Activated CD4-positive, alpha-beta T cell treated with anti-CD3 and anti-CD28 coated beads, Interleukin-2, amount 50 U/mL, for 24 hours (primary cell): ENCODE measurements at places on chromosomes 3 and 15.

GRCh38 chr3:49278548-49278947, 1.5 kb upstream of the C3orf62 start:
- DNase-seq: no peak

DNA sequence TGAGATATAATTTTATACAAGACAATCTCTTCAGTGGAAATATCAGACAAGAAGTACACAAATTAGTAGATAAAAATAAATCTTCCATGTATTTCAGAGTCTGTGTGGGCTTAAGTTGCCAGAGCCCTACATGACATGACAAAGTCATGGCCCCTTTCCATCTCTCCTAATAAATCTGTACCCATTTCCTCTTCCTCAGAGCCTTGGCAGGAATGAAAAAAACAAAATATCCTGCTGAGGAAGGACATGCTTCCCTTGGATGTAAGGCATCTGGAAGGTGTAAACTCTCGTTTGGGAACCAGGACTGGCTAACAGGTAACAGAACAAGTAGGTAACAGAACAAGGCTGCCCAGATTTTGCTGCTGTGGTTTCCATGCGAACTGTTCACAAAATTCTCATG, 148.1 kb downstream of the SNRK start:
- no peak for DNase-seq

DNA sequence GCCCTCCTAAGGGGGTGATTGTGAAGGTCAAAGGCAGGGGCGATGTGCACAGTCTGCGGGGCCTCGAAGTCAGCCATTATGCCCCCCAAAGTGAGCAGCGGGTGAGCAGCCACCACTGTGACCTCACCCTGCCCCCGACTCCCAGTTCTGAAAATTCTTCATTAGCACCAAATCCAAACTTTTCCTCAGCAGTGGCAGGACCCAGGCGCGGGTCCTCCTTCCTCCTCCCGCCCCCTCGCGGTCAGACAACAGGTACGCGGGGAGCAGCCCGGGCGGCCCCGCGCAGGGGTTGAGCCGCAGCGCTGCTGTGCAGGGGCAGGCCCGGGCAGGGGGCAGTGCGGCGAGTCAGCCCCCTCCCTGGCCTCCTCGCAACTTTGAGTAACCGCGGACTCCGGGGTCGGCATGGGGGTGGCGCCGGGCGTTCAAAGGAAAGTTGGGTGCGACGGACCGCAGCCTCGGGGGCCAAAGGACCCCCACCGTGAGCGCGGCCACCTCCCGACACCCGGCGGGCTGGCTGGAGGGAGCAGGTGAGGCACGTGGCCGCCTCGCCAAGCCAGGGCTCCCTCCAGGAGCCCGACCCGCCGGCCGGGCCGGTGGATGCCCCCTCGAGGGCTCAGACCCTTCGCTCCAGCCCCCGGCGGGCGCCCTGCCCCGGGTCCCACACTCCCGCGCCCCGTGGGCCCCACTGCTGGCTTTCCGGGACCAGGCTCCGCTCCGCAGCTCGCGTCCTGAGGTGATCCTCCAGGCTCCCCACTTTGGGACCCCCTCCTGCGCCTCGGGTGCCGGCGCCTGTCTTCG, 49.4 kb upstream of the CCDC174 start:
- DNase-seq: no peak

DNA sequence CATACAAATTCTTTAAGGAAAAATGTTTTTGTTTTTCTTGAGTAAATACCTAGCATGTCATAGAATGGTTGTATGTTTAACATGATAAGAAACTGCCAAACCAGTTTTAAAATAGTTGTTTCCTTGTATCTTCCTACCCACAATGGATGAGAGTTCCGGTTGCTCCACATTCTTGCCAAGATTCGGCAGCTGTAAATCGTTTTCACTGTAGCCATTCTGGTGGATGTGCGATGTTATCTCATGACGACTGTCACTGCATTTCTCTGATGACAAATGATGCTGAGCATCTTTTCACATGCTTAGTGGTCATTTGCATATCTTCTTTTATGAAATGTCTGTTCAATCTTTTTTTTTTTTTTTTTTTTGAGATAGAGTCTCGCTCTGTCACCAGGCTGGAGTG, 36.6 kb upstream of the SH3GL3 start:
- no peak for DNase-seq

GRCh38 chr3:178456621-178457285, 79.5 kb upstream of the KCNMB2 start:
- no peak for DNase-seq

- DNase-seq: no peak
Observed at GRCh38 chr15:68552344-68552743, 26.4 kb upstream of the CORO2B start.

DNA sequence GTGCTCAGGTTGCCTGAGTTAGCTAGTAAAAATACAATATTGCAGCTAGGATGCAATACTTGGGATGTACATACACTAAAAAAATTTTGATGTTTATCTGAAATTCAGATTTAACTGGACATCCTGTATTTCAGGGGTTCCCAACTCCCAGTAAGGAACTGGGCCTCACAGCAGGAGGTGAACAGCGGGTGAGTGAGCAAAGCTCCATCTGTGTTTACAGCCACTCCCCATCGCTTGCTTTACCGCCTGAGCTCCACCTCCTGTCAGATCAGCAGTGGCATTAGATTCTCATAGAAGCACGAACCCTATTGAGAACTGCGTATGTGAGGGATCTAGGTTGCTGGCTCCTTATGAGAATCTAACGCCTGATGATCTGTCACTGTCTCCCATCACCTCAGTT, 285.1 kb upstream of the PROK2 start:
- no peak for DNase-seq

DNA sequence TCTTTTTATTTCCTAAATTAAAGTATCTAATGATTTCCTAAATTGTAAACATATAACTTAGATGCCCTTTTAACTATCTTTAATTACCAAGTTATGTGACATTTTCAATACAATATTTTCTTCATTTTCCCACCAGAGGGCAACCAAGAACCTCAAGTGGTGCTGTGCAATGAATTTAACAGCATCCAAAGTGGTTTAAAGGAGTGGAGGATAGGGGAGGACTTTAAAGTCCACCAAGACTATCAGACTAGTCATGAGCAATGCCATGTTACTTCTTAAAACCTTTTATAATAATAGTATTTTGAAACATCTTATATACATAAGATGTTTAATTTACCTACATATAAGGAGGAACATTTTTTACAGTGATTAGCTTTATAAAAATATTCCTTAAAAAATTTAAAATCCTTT, 74.4 kb downstream of the DLG1 start:
- DNase-seq: no peak

GRCh38 chr15:74451861-74452835, 8.8 kb downstream of the UBL7 start:
- DNase-seq: no peak

DNA sequence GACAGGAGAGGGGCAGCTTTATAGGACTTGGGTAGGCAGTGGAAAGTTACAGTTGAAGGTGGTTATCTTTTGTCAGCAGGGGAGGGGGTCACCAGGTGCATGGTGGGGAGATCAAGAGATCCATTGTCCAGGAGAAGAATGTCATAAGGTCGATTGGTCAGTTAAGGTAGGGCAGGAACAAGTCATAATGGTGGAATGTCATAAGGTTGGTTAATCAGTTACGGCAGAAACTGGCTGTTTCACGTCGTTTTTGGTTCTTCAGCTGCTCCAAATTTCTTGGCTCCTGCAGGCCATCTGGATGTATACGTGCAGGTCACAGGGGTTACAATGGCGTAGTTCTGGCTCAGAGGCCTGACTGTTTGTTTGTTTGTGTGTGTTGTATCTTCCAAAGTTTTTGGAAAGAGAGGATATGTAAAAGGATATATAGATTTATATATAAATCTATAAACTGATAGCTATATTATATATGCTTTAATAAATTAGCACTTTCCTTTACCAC, 565.1 kb downstream of the ZNF385D start:
- DNase-seq: no peak

DNA sequence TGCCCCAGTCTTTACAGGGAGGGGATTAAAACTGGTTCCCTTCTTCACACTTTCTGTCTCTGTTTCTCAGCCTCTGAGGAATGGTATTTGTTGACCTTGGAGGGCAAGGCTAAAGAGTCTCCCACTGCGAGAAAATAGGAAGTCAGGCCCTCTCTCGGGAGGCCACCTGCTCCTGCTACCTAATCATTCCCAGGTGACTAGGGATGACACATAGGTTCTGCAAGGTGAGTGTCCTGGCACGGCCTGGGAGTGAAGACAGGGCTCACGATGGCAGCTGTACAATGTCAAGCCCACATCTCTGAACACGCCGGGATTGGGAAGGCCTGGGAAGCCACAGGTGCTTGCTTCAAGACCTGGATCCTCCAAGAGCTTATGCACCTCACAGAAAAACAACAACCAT, 314.2 kb downstream of the NTRK3 start:
- DNase-seq: no peak

- no peak for DNase-seq
Observed at GRCh38 chr3:37793889-37794591, 67.6 kb upstream of the CTDSPL start.

DNA sequence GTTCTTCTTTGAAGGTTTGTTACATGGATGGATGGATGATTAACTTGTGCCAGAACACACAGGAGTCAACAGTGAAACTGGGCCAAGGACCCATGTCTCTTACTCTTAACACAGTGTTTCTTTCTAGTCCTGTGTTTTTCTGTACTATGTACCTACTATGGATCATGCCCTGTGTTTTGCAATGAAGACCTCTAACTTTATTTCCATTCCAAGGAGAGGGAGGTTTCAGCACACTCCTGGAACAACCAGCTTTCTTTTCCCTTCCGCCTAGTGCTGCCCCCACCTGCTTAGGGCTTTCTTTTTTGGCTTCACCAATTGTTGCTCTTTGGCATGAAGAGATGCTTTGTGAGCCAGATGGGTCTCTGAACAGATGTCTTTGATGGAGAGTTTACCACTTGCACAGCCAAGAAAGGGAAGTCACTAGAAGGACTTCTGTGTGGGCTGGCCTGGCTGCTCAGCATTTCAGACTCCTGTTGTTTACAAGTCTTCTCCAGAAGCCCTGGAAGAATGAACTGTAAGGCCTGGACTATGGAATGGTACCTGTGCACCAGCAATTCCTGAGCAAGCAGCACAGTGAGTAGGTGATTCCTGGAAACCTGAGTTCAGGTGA, 44.5 kb downstream of the SNAPC5 start:
- DNase-seq: no peak

GRCh38 chr15:85010386-85011159, 28.9 kb downstream of the PDE8A start:
- DNase-seq: no peak
